ENCODE measurements at places on chromosomes 7 and 10.

GRCh38 chr7:31061185-31061584, 9.1 kb downstream of the ADCYAP1R1 start:
- no peak for DNase-seq

GRCh38 chr10:5732141-5732540, 47.5 kb downstream of the TASOR2 start:
- DNase-seq, result no peak

DNA sequence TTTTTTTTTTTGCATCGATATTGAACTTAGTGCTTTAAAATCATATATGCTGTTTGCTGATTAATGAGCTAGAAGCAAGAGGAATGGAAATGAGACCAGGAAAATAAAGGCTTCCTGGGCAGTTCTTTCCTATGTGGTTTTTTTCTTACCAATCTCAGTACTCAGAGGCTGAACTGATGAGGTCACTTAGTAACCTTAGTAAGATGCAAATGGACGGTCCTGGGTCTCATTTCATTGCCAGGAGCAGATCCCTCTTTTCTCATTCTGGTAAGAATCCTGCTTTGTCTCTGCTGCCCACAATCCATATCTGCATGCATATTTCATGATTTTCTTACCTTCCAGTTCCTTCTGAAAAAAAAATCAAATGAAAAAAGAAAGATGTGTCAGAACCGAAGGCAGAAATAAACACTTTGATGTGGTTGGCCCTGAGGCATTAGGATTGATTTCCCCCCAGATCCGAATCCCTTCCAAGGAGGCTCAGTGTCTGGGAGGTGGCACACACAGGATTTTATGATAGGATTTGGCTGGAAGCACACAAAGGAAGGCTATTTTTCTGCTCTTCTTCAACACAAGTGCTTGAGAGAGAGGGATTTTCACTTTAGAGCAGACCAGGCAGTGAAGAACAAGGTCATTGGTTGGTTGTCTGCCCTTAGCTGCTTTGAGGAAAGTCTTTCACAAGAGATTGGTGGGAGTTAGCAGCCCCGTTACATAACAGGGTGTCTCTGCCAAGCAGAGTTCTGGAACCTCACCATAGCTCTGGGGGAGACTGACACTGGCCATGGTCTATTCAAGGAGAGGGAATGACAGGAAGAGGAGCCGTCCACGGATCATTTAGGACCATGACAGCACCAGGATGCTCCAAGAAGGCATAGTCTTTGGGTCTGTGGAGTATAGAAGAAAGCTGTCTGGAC, 150.0 kb downstream of the CAMK1D start:
- no peak for DNase-seq

GRCh38 chr7:136741941-136742340, 126.5 kb upstream of the CHRM2 start:
- no peak for DNase-seq

- DNase-seq, result no peak
These were observed 13.0 kb upstream of the CHST15 start for GRCh38 chr10:124106241-124106879.

Data from NCI-H510A (cell line).